Stimulated activated CD8-positive, alpha-beta memory T cell treated with anti-CD3 and anti-CD28 coated beads, Interleukin-4, amount 100 ng/mL, for 1 hour (primary cell): ENCODE measurements at places on chromosomes 11 and 22.

DNA sequence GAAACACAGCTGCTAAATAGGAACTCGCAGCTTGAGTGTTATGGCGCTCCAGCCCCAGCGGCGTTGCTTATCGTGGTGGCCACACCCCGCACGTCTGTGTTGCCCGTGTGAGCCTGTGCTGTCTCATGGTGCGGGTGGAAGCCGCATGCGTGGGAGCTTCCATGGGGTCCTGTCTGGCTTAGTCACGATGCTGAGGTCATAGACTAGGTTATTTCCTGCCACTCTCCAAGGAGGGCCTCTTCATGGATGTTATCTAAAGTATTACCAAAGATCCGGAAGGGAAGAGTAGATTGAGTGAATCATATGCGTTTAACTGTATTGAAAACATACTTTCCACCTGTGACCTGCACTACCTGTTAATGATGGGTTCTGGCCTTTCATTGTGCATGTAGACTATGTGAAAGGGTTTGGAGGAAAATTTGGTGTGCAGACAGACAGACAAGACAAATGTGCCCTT is 21.7 kb downstream of the CTTN start:
- no peak for DNase-seq

DNA sequence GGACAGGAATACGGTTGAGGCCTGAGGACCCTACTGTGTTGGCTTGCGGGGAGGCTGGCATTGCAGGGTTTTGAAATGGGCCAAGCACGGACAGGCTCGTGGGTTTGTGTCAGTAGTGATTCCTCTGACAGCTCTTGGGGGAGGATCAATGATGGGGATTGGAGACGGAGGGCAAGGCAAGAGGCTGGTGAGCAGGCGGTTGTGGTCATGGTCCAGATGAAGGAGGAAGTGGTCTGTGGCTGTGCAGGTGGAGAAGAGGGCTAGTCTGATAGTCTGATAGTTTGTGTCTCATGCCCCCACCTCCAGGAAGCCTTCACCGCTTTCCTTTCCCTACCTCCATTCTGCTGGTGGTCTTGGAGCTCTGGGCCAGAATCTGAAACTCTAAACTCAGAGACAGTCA is 3.0 kb downstream of the MAFF start:
- DNase-seq, result no peak

DNA sequence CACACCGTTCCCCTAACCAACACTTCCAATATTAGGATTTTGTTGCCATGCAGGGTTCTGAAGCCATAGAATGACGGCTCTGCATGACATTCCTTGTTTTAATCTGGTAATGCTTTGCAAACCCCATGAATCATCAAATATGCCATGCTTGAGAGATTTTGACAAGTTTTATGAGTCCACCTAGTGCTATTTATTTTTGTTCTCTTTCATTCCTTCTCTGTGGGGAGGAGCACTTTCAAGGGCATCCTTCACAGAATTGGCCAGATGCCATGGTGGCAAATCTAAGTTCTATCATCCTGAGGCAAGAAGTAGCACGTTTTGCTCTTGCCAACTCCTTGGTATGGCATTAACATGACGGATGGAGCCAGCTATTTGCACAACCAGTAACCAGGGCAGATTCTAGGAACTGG is 268.4 kb downstream of the FAM76B start:
- DNase-seq, result no peak

DNA sequence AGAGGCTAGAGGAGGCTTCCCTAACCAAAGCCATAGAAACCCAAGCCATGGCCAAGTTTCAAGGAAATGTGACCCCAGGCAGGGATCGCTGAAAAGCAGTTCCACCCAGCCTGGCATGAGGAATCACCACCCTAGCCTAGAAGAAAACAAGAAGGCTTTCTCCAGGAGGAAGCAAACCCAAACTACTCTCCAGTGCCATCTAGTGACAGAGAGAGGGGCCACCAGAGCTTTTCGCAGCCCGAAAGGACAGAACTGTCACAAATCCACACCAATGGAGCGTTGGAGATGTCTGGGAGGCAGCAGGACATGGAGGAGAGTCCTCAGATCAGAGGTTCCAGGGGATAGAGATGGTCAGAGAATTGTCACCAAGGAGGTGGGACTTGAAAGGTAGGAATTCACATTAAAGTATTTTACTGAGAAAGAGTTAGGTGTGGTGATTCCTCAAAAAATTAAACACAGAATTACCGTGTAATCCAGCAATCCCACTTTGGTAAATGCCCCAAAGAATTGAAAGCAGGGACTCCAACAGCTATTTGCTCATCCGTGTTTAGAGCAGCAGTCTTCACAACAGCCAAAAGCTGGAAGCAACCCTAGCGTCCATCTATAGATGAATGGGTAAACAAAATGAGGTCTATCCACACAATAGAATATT is 67.3 kb upstream of the NUP50 start:
- no peak for DNase-seq

- DNase-seq, result no peak
These were observed 99.1 kb upstream of the ANO1 start for GRCh38 chr11:69978841-69979614.

DNA sequence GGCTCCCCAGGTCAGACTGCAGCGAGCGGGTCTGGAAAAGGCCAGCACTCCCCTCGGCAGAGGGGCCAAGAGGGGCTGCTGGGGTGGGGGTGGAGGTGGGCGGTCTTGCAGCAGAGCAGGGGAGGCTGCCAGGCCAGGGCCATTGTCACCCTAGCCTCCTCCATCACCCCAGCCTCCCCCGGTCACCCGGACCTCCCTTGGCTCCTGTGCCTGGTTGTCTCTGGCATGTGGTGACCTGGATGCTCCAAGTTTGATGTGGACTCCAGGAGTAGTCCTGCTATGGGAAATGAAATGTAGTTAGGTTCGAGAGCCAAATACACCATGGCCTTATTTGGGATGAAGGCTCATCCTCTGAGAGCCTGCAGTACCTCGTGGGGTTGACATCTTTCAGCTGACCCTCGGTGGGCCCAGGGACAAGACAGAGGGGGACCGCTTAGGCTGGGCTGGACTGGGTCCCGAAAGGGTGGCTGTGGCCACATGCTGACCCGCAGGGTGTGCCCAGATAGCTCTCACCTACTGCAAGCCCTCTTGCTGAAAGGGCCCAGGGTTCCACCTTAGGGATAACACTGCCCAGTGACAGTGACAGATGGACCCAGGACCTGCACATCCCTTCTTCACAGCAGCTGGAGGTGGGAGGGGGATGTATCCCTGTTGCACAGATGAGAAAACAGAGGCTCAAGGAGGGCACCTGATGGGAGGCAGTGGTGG is 24.1 kb downstream of the MRGPRD start:
- DNase-seq, result no peak

GRCh38 chr22:24809331-24809730 is 3.3 kb downstream of the SGSM1 start:
- no peak for DNase-seq

DNA sequence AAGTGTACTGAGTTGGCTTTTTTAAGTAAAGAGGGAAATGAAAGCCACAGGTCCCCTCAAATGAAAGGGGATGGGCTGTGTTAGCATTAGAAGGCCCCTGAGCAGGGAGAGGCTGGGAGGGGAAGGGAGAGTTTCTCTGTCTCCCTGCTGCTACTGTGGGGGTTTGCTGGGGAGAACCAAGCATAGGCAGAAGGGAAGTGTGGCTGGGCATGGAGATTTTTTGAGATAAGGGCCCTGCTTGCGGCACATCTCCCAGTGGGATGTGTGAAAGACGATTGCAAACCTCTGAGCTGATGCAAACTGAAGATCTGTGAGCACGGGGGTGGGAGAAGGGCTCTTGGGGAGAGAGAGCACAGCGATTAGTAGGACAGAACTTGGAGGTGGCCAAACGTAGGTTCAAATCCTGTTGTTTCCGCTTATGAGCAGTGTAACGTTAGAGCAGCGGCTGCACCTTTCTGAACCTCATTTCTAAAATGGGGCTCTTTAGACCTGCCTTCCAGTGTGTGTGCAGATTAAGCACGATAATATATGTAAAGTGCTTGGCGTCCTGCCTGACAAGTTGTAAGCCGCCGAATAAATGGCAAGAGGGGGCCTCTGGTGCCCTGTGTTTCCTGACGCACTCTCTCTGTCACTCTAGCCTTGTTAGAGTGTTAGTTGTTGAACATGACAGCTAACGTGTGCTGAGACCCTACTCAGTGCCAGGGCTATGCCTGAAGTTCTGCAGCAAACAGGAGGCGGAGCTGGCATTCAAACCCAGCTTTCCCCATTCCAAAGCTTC is 122.3 kb downstream of the GRIK4 start:
- DNase-seq, result no peak

GRCh38 chr11:8601376-8602133 is 7.5 kb upstream of the STK33 start:
- DNase-seq, result no peak

GRCh38 chr11:15911377-15912044 is 444.8 kb downstream of the SOX6 start:
- DNase-seq, result no peak

DNA sequence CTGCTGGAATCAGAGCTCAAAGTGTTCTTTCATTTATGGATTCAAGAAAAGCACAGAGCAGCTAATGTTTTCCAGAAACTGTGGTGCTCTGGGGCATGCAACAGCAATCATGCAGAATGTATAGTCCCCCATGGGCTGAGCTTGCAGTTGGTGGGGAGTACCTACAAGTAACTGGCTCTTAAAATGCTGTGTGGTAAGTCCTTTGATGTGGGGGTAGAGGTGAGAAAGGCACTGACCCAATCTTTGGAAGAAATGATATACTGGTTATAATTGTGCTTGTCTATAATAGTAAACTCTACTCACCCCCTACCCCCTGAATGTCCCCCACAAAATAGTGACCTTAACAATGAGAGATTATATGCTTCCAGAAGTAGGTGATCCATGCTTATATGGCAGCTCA is 29.1 kb upstream of the CD44 start:
- no peak for DNase-seq

DNA sequence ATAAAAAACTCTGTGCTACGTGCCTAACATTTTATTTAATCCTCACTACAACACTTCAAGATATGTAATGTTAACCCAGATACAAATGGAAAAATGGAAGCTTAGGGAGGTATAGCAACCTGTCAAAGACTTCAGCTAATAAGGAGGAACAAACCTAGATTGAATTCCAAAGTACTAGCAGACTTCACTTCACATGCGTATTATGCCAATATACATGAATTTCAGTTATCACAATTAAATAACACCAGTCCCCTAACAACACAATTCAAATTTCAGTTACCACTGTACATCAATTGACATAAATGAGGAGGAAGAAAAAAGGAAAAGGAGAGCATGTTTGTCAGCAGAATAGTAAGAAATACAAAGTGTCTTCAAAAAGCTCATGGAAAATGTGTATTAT is 60.4 kb downstream of the TTC28 start:
- no peak for DNase-seq

- no peak for DNase-seq
These were observed 3.8 kb upstream of the CSNK2A3 start for GRCh38 chr11:11356842-11357241.

DNA sequence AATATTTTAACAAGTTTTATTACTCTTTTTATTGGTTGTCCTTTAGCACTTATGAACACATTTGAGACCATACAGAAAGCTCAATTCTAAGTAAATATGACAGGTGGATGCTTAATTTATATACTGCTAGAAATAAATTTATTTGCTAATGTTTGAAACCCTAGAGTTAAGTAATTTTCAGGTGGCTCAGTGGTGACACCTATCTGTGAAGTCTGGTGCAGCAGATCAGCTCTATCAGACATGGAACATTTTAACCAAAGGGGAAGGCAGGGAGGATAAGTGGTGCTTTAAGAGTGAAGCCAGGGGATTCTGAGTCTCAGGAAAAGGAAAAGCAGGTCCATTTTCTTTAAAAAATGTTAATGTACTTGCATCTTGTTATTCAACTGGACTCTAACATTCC is 175.8 kb downstream of the DSCAML1 start:
- no peak for DNase-seq

- DNase-seq, result no peak
These were observed 6.3 kb downstream of the SHANK3 start for GRCh38 chr22:50678651-50679521.

DNA sequence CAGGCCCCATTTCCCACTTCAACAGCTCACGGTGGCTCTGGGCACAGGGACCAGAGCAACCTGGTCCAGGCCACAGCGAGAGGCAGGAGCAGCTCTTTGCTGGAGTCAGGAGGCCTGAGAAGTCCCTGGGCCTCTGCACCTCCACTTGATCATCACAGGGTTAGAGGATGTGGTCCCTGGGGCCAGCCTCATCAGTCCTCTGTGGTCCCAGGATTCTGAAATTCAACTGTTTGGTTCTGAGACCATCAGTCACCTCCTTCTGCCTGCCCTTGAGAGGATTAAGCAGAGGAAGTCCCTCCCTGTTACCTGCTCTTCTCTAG is 24.9 kb upstream of the CBX7 start:
- no peak for DNase-seq

GRCh38 chr11:133902506-133902905 is 54.3 kb downstream of the IGSF9B start:
- no peak for DNase-seq

DNA sequence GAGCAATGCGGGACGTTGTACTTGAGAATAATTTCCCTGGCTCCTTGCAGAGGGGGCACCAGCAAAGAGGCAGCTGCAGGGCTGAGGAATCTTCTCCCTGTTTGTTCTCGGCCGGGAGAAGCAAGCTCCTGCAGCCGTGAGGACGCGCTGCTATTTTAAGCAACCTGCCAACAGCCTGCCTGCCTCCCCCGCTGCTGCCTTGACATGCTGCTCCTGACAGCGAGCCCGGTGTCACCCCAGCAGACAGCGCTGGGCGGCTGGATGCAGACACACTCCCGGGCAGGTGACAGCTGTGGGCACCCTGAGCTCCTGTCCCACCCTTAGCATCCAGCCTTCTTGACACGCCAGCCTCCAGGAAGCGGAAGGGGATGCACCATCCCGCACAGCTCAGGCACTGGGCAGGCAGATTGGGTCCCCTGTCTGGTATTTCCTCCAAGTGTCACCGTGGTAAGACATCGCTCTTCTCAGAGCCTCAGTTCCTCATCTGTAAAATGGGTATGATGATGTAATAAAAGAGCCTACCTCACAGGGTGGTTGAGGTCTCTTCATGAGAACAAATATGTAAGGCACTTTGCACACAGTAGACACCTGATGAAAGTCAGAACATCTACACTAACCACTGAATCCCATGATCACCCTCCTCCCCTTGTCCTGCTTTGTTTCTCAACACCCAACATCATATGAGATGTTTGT is 530.6 kb downstream of the MN1 start:
- no peak for DNase-seq

DNA sequence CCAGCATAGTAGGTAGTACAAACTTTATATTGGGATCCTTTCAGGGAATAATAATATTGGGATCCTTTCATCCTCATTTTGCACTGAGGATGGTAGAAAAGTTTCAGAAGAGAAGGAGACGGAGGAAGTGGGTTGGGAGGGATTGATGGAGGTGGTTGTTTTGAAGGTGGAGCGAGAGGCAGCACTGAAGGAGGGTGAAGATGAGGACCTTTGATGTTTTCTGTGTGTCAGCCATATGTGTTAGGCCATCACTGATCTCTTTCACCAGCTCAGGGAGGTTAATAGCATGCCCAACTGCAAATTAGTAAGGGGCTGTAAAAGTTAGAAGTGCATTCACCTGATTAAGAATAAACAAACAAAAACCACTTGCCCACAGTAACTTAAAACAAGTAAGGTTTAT is 275.5 kb upstream of the B3GAT1 start:
- DNase-seq, result no peak
